NCI-H1694 (cell line): ENCODE measurements at places on chromosomes 13 and 19.

DNA sequence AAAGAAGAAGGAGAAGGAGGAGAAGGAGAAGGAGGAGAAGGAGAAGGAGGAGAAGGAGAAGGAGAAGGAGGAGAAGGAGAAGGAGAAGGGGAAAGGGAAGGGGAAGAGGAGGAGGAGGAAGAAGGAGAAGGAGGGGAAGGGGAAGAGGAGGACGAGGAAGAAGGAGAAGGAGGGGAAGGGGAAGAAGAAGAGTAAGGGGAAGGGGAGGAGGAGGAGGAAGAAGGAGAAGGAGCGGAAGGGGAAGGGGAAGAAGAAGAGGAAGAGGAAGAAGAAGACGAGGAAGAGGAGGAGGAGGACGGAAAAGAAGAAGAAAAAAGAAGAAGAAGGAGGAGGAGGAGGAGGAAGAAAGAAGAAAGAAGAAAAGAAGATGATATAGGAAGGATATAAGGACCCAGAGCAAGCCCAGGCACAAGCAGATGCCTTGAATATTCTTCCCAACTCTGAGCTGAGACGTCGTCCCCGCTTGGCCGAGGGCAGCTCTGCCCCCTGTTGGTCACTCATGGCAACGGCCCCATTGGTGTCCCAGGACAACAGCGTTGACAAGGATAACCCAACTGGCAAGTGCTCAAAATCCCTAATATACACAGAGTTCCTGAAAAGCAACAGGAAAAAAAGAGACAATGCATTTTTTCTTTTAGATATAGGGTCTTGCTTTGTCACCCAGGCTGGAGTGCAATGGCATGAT, 30.6 kb upstream of the IGSF23 start:
- no peak for DNase-seq

GRCh38 chr19:8697671-8698432, 743 bp downstream of the ACTL9 start:
- DNase-seq = no peak

DNA sequence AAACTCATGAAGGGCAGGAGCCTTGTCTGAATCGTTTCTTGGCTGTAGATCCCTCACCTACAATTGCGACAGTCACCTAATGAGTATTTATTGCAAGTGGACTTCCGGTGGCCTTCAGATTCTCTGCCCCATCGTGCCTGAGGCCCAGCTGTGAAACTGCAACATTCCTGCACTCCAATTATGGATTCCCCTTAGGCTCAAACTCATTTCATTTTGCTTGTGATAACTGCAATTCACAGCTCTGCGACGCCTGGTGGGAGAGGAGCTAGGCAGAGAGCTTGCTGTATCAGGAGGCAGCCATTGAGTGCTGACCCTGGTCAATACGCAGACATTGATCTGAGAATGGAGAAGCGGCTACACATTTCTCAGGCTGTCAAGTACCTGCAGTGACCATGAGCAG, 59.0 kb downstream of the CCDC70 start:
- DNase-seq = no peak

DNA sequence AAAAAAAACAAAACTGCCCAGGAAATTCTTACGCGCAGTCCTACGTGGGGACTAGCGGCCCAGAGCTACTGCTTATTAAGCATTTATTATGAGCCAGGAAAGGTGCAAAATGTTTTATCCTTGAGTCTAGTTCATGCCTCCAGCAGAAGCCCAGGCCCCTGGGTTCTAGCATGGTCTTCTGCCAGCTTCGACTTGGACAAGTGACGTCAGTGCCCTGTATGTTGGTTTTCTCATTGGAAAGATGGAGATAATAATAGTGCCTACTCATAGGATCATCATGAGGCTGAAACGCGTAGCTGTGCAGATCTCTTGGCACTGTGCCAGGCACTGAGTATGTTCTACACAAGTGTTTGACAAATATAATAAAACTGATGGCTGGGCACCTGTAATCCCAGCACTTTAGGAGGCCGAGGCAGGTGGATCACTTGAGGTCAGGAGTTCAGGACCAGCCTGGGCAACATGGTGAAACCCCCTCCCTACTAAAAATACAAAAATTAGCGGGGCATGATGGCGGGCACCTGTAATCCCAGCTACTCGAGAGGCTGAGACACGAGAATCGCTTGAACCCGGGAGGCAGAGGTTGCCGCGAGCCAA, 12.4 kb upstream of the SULT2B1 start:
- peak; percentile 34 for DNase-seq

GRCh38 chr13:21176982-21177284, 475 bp downstream of the MRPL57 start:
- DNase-seq = no peak

DNA sequence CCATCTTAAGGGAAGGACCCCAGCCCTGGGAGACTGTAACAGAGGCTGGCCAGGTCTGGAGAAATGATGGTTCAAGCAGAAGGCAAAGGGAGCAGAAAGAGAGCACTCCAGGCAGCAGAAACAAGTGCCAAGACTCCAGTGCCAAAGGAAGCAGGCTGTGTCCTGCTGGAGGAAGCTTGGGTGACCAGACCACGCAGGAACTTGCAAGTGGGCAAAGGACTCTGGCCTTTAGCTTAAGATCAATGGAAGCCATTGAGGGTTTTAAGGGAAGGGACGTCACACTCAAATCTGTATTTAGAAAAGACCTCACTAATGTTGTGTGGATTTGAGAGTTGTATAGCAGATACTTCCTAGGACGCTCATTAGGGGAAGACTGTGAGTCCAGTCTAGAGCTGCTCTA, 95.5 kb downstream of the MIPEP start:
- no peak for DNase-seq

DNA sequence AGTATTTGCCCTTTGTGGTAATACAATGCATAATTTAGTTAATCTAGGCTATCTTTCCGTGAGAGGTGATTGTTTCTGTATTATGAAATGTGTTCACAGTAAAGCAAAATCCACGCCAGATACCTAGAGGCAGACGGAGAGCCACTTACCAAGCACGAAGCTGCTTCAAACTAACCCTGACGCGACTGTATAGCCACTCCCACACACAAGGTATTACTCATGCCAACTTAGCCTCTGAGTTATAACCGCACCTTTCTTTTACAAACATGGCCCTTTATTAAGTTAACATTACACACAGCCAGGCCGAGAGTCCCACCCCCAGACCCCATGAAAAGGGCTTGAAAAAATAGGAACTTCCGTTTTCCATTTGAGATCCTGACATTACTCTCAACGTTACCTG, 185.7 kb downstream of the ABCC4 start:
- no peak for DNase-seq

- no peak for DNase-seq
Measured at GRCh38 chr13:36000028-36000427, 131.2 kb downstream of the DCLK1 start.

- DNase-seq = no peak
Measured at GRCh38 chr13:113547238-113547971, 37.1 kb upstream of the TFDP1 start.

DNA sequence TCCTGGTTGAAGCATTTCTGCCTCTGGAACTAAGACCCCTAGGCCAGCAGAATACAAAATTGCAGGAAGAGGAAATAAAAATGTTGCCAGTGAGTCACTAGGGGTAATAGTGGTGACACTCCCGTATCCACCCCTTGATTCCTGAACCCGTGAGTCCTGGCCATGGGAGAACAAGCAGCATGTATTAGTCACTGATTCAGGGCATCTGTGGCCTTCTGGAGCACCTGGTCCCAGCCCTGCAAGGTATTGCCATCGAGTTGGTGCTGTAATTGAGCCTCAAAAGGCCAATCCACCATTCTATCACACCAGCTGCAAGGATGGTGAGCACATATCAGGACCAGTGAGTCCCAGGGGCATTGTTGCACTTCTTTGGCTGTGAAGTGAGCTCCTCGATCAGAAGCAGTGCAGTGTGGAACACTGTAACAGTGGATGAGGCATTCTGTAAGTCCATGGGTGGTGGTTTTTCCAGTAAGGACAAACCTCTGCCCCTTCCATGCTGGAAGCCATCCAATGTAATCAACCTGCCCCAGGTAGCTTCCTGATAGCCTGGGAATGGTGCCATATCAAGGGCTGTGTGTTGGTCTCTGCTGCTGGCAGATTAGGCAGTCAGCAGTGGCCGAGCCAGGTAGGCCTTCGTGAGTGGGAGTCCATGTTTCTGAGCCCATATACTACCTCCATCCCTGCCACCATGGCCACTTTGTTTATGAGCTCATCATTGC, 39.6 kb downstream of the C1QTNF9 start:
- DNase-seq = no peak

DNA sequence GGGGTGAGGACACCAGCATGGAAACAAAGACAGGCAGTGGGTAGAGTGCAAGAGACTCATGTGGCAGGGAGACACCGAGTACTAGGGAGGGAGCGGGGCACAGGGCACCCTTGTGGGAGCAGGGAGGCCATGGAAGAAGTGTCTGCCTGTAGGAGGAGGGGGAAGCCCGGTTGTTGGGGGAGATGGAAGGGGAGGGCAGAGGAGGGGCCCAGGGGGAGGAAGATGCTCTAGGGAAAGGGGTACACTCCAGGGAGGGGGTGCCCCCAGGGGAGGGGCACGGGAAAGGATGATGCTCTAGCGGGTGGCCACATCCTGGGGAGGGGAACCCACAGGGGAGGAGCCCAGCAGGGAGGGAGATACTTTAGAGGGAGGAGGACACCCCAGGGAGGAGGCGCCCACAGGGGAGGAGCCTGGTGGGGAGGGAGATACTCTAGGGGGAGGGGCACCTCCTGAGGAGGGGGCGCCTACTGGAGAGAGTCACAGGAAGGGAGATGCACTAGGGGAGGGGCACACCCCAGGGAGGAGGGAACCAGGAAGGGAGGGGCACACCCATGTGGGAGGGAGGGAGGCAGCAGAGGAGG, 24.9 kb downstream of the CPAMD8 start:
- no peak for DNase-seq

DNA sequence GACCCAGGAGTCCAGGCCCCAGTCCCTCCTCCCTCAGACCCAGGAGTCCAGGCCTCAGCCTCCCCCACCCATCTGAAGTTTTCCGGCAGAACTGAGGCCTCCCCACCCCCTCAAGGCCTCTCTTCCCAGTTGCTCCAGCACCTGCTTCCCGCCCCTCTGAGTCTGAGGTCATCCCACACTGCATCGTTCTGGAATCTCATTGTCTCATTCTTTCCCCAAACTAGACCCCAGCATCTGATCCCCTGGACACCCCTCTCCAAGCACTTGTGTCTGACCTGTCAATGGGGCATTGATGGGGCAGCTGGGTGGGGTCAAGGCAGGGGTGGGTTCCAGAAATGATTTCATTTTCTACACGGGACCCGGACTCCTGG, 793 bp upstream of the SBK2 start:
- no peak for DNase-seq

GRCh38 chr19:41436674-41436951, 3.1 kb downstream of the DMAC2 start:
- no peak for DNase-seq

- DNase-seq = no peak
Measured at GRCh38 chr19:3538965-3539755, at the start of gene TEKTIP1. Gene TEKTIP1 (plus strand): TSS chr19:3539174. CDS start chr19:3539178, 4 bp downstream.

- DNase-seq = peak; percentile 40
Measured at GRCh38 chr19:49212016-49212701, 54.6 kb downstream of the TRPM4 start.

DNA sequence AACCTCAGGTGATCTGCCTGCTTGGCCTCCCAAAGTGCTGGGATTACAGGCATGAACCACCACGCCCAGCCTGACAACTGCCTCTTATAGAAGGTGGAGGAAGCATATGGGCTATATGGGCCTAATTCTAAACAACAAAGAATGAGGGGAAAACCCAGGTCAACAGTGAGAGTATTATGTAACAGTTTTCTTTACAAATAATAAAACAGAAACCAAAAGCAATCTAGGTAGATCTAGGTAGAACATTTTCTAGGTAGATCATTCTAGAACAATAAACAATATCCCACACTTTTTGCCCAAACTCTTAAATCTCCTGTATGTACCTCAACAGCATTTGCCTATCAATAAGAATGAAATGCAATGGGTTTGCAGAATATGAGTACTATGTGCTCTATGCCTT, 267.4 kb downstream of the ABCC4 start:
- no peak for DNase-seq

DNA sequence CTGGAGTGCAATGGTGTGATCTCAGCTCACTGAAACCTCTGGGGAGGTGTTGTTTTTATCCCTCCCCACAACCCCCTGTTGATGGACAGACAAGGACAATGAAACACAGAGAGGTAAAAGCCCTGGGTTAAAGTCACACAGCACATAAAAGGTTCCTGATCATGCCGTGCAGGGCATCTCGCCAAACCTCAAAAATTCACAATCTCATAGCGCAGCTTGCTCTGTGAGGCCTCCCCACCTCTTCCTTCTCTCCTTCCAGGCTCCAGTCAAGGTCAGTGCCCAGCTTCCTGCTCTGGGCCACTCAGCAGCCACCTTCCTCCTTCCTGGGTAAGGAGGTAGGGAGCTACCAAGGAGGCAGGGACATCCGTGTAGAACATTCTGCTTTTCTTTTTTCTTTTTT, 2.3 kb downstream of the FUT2 start:
- no peak for DNase-seq

GRCh38 chr19:32581705-32582179, 752 bp downstream of the PDCD5 start:
- DNase-seq = no peak

DNA sequence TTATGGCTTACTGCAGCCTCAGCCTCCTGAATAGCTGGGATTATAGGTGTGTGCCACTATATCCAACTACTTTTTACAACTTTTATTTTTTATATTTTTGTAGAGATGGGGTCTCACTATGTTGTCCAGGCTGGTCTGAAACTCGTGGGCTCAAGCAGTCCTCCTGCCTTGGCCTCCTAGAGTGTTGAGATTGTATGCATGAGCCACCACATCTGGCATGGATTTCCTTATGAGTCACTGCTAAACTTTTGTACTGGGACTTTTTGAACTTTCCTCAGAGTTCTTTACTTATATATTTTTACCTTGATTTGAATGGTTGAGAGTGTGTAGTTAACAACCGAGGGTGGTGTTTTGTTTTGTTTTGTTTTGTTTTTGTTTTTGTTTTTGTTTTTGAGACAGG, 33.4 kb downstream of the DNAJC3 start:
- DNase-seq = no peak

- DNase-seq = no peak
Measured at GRCh38 chr13:108996430-108996829, 367.0 kb downstream of the MYO16 start.

DNA sequence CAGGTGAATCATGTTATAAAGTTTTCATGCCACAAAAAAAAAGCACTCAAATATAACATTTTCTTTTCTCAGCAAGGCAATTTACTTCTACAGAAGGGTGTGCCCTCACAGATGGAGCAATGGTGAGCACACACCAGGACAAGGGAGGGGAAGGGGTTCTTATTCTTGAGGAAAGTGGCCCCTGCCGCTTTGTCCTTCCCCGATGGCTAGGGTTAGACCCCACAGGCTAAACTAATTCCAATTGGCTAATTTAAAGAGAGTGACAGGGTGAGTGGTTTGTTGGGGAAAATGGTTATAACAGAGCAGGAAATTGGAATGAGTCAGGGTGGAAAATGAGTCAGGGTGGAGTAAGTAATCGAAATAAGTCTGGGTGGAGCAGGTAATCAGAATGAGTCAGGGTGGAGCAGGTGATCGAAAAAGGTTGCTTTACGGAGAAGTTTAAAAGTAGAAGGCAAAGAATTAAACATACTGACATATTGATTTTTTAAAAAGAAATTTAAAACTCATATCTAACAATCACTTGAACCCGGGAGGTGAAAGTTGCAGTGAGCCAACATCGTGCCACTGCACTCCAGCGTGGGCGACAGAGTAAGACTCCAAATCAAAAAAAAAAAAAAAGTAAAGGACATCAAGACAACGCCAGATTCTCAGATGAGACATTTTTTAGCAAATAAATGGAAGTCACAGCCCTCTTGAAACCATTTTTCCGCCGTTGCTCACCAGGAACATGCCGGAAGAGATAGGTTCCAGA, 813 bp downstream of the ZNF562 start:
- DNase-seq = peak; percentile 1
